ENCODE measurements at places on chromosomes 7 and 10.

DNA sequence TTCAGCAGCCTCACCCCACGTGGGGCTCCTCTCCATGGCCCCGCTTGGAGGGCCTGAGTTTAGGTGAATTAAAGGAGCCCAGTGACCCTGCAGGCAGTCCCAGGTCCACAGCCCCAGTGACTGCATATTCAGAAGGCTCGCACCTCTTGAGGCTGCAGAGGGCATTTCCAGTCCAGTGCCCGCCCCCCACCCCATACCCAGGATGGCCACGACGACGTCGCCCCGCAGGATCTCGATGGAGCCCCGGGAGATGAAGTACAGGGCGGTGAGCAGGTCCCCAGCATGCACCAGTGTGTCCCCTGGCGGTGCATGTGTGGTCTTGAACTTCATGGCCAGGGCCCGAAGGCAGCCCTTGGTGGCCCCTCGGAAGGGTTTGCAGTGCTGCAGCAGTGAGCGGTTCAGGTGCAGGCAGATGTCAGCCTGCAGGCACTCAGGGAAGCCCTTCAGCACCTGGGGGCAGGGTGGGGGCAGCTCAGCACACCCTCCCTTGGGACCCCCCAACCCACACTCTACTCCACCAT is 28.1 kb downstream of the KCNH2 start:
- DNase-seq = no peak

- DNase-seq = no peak
Measured at GRCh38 chr7:19815546-19815945, 42.1 kb upstream of the TMEM196 start.

DNA sequence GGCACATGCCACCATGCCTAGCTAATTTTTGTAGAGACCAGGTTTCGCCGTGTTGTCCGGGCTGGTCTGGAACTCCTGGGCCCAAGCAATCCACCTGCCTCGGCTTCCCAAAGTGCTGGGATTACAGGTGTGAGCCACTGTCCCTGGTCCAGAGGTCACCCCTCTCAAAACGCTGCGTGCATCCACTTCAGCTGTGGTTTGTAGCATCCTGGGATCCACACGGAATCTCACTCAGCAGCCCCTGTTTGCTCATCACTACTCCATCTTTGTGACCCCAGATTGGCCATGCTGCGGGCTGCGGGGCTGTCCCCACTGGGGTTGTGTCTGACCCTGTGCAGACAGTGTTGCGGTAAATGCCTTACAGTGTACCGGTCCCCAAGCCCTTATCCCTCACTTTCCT is 3.5 kb downstream of the INPP5A start:
- DNase-seq = no peak

DNA sequence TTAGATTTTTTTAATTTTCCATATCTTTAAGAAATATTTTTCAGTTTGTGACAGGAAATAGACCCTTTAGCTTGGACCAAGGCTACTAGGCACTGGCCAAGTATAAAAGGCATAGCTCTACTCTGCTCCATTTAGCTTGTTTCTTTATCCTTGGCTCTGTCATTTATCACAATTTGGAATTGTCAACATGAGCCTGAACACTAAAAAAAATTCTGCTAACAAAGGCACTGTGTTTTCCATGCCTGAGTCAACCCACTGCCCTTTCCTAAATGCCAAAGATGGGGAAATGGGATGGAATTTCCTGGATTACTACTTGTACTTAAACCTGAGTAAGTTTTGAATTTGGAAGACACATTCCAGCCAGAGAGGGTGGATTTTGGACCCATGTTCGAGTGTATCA is 128.4 kb downstream of the NSUN6 start:
- DNase-seq = no peak

DNA sequence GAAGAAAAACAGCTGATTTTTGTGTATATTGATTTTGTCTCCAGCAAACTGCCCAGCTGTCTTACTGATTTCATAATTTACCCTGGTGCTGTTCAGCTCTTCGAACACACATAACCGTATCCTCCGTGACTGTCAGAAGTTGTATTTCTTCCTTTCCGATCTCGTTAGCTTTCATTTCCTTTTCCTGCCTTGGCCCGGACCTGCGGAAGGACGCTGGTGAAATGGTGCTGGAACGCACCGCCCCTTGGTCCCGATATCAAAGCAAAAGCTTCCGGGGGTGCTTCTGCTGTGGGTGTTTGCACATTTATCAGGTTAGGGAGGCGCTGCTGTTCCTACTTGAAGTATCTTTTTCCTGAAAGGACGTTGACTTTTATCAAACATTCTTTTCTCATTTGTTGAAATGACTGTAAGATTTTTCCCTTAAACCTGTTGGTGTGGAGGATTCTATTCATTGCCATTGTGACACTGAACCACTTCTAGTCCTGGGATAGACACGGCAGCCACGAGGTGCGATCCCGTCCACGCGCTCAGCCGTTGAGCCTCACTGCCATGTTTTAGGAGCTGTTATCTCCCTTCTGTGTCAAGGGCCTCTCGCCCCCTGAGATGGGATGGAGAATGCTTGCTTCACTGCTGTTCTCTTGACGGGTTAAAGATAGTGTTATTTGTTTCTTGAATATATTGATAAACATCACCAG is 72.6 kb downstream of the FOXL3 start:
- DNase-seq = no peak

GRCh38 chr7:47941136-47941844 is 7.0 kb downstream of the PKD1L1 start:
- DNase-seq = no peak

DNA sequence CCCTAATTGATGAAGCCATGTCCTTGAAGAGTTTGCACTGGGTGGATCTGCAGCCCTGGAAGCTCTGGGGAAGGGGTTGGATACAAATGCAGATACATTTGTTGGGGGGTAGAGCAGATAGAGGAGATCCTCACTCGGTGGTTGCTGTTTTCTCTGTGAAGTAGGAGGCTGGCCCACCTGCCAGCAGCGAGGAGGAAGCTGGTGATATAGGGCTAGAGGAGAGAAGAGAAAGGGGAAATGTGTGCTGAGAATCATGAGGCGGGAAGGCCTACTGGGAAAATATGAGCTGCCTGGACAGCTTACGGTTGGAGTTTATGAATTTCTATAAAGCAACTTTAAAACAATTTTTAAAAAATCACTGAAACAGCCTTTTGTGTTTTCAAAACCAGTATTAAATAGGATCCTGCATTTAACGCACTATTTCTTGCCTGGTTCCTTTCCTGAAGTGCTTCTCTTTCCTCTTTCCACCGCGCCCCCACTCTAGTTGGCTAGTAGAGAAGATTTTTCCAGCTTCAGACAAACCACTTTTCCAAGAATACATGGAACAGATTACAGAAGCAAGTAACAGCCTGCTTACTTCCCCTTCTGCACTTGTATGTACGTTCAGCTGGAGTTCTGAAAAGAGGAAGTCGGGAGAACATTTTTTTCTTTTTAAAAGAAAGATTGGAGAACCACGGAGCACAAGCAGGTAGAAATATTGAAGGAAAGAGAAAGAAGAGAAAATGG is 100.6 kb upstream of the GLCCI1 start:
- DNase-seq = peak; percentile 4

- no peak for DNase-seq
Measured at GRCh38 chr7:77982926-77983550, 184.5 kb downstream of the PHTF2 start.

GRCh38 chr10:71761105-71761511 is 12.2 kb downstream of the VSIR start:
- no peak for DNase-seq

DNA sequence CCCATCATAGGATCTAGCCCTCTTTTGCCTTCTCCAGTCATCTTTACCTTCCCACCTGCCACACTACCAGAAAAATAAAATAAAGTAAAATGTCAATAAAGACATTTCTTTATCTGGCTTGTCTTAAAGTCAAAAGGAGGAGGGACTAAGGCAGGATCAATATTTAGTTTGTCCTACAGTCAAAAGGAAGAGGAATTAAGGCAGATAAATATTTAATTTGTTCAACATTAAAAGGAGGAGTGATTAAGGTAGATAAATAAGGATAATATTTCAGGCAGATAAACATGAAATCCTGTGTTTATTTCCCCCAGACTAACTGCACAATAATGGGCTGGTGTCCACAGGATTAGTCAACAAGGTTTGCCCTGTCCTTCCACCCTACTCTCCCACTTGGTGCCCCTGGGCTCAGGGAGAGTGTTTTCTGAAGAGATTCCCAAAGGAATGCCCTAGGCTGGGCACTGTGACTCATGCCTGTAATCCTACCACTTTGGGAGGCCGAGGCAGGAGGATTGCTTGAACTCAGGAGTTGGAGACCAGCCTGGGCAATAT is 18.3 kb upstream of the MSMB start:
- DNase-seq = no peak

- DNase-seq = no peak
Measured at GRCh38 chr7:41787651-41788350, 84.9 kb upstream of the INHBA start.

DNA sequence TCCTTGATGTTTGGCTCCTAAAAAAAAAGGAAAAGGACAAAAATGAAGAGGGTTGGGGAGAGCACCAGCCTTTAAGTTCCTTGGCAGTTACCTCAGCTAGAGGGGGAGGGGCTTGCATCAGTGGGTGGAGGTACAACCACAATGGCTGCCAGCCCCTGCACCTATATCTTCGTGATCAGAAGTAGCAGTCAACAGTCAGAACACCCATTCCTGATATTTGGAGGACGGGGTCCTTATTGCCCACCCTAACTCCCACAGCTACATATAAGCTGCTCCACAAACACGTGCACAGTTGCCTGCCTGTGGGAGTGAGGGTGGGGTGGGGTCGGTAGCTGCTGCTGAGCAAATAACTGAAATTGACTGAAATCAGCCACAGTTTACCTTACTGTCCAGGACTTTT is 26.2 kb downstream of the C1GALT1 start:
- DNase-seq = no peak

- no peak for DNase-seq
Measured at GRCh38 chr10:5551531-5552375, 27.0 kb downstream of the CALML3 start.

DNA sequence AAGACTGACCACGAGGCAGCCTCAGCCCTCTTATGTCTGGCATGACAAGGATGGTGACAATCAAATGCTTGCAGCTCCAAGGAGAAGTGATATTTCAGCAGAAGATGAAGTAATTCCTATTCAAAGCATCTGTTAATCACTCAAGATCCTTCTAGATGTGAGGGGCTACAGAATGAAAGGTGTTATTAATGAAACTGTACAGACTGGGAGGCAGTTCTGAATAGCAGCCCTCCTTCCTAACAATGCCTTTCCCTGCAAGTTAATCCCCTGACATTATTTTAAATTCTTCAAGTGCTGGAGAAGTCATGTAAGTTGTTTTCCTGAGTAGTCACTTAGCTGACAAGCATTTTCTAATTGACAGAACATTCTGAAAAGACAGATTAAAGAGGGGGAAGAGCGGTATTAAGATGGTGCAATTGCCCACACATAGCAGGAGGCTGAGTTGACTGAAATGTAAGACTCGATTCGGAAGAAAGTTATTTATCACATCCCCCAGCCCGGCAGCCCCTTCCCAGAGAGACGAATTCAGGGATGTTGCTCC is 300.8 kb downstream of the GRID1 start:
- DNase-seq = no peak

DNA sequence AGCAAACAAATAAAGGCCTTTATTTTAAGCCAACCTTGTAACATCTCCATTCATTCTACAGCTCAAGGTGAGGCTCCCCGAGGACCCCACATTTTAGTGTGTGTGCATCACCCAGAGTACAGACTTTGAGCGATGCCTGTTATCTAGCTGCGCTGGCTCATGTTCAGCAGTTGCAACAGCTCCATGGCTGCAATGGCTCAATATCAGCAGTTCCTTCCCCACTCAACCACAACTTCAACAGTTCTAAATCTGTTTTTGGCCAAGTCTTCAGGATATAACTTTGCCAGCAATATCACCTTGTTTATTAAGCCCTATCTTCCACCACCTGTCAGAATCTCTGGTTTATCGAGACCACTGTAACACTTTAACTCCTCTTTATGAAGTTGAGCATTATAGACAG is 95.8 kb downstream of the WNT2 start:
- DNase-seq = no peak

DNA sequence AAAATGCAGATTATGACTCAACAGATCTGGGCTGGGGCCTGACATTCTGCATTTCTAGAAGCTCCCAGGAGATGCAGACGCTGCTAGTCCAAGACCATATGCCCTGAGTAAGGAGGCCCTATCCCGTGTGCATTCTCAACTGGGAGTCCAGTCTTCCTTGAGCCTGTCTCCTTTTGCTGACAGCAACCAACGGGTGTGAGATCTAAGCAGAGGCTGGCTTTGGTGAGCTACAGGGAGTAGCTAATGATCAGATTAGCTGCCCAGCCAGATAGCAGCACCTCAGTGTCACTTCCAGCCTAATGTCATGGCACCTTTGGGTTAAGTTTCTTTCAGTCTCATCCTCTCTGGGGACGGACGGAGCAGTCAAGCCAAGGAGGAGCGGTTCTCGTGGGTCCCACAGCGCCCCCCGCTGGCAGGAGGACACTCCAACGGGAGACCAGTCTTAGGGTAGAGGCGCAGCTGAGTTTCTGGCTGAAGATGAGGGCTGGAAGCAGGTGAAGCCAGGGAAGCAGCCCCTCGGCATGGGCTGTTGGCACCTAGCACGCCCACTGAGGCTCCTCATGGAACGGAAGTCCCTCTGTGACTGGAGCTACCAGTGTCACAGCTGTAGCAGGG is 154.0 kb downstream of the CCDC3 start:
- DNase-seq = no peak

DNA sequence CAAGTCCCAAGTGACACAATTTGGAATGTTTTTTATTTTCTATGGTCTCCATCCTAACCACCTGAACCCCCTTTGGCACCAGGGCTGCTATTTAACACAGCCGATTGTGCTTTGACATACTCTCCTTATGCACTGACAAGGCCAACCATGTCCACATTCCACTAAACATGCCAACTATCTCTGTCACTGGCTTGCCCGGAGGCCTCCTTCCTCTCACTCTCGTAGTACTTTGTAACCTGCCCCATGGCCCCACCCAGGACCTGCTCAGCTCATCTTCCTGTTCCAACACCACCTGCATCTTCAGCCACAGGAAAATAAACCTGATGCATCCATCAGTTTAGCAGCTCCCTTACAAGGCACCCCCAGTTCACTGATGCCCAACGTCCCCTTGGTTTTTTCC is 63.1 kb downstream of the GPAM start:
- DNase-seq = no peak

DNA sequence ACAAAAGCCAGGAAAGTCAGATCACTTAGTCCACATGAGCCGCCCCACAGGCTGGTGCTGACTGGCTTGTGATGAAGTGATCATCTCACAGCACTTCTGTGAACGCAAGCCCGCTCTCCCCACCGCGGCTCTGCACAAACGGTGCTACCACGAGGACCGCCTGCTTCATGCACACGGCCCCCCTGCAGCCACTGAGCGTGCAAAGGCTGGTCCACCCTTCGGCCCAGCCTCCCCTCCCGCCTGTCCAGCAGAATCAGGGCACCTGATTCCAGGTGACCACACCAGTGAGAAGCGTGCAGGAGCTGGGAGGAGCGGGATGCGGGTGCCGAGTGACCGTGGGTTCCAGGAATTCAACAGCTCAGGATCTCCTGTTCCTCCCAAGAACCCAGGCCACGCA is 32.2 kb downstream of the MAD1L1 start:
- DNase-seq = no peak

DNA sequence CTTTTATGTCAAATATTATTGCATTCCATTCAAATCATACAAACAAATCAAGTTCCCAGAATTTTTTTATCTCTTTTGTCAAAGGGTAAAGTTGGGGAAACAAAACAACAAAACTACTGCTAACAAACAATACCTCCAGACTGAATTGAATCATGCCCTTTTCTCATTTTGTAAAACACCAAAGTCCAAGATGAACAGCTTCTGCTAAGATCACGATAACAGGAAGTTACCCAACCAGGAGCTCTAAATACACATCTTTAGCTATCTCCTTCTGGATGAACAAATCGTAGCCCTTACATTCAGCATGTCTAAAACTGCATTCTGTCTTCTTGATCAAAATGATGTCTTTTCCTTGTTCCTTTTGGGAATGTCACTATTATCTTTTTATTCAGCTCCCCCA is 97.4 kb downstream of the CTTNBP2 start:
- no peak for DNase-seq
